Esophagus muscularis mucosa (tissue), 4 donors: ENCODE measurements at places on chromosomes 2 and 18. TPM values are rescaled to one million over a fixed set of nuclear protein-coding genes. Genes with fewer than 3 reads are reported as not detected.

Gene C1QL2
- not detected for total RNA-seq

Gene LOXL3
- total RNA-seq, result 8.6 TPM

Gene CCDC148
- total RNA-seq, result 2.5 TPM

Gene BARD1
- 23.7 TPM for total RNA-seq

Gene DSG1
- total RNA-seq, result not detected

Gene PLEKHB2
- total RNA-seq, result 40.4 TPM

Gene TLX2
- 0.42 TPM for total RNA-seq

Gene XDH
- not detected for total RNA-seq

Gene STPG4
- total RNA-seq, result not detected

Gene CD8A
- 0.83 TPM for total RNA-seq

Gene PLEKHM3
- total RNA-seq, result 34.5 TPM

Gene TBR1
- total RNA-seq, result not detected

Gene LINC00305
- total RNA-seq, result not detected

Gene KLF7
- total RNA-seq, result 47.4 TPM

Gene SOCS6
- total RNA-seq, result 22.3 TPM

Gene PLEK
- 23.4 TPM for total RNA-seq

Gene GPR35
- 1.9 TPM for total RNA-seq

Gene CWC22
- 24.9 TPM for total RNA-seq

Gene UGT1A8
- total RNA-seq, result not detected

Gene VSNL1
- total RNA-seq, result 2.1 TPM

Gene DNPEP
- total RNA-seq, result 102 TPM

Gene GRHL1
- total RNA-seq, result 5.1 TPM

Gene ALLC
- not detected for total RNA-seq
